ENCODE measurements at places on chromosomes 6 and 20. TPM values are rescaled to one million over a fixed set of nuclear protein-coding genes. Genes with fewer than 3 reads are reported as not detected.

The MAPK13 gene
- polyA plus RNA-seq, result 3.8 TPM

The SLC17A3 gene
- not detected for polyA plus RNA-seq

DNA sequence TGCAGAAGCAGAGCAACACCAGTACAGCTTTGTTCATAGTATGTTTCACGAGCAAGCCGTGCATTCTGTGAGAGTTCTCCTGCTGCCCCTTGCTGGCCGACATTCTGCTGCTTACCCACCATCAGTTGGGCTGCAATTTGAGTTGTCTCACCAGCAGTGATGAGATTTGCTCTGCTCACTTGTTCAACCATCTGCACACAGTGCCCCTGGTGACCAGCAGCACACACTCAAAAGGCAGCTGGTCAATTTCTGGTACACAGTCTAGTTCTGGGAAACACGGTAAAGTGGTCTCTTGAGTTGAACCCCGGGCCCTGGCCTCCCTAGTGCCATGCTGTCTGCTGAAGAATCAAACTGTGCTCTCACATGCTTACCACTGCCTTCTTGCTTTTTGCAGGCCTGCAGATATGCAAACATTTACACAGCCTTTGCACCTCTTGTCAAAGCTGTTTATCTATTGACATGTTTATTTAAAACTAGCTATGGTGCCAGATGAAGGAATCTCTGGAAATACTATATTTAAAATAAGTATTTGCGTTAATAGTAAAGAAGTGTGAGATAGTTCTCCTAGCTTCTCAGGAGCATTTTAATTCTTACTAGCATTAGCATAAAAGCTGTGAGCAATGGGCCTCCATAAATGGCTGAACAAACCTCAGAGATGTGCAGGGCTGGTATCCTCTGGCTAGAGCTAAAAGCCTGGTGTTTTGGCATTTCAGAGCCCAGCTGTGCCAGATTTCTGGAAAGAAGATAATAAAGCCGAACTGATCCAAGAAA is 234.3 kb downstream of the ARHGAP18 start:
- no peak for DNase-seq

GRCh38 chr20:53034899-53035298 is 62.7 kb downstream of the TSHZ2 start:
- no peak for DNase-seq

DNA sequence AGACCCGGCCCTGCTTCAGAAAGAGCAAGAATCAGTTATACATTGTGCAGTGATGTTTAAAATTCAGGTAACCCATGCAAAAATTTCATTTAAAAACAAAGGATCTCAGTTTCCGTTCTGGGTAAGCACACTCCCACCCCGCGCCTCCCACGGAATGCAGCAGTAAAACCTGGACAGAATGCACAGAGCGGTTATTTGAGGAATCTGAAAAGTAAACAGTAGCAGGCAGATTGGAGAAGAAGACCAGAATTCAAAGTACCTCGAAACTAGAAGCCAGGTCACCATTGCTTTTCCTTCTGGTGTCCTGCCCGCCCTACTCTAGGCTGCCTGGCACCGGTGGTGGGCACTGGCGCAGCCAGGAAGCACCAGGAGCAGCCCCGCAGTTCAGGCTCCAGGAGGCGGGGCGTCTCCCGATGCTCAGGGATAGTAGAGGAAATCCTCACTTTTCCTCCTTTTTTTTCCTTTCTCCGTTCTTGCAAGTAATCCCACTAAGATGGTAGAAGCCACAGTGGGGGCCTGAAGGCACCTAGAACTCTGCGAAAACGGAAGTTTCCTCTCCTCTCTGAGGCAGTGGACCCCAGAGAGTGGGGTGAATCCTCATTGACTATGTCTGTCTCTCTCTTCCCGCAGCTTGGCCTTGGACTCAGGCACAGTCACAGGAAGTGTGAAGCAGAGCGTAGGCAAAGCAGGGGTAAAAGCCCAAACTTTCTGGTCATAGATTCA is 28.3 kb downstream of the METTL24 start:
- DNase-seq, result no peak
